ENCODE measurements at places on chromosomes 2 and 18. TPM values are rescaled to one million over a fixed set of nuclear protein-coding genes. Genes with fewer than 3 reads are reported as not detected.

The TGIF1 gene
- total RNA-seq, result 165 TPM

The CFC1 gene
- not detected for total RNA-seq

- DNase-seq, result peak; percentile 73
Measured at GRCh38 chr2:191311627-191312026, 66.4 kb downstream of the MYO1B start.

The IL36G gene
- not detected for total RNA-seq

The NOP58 gene
- 96.7 TPM for total RNA-seq

DNA sequence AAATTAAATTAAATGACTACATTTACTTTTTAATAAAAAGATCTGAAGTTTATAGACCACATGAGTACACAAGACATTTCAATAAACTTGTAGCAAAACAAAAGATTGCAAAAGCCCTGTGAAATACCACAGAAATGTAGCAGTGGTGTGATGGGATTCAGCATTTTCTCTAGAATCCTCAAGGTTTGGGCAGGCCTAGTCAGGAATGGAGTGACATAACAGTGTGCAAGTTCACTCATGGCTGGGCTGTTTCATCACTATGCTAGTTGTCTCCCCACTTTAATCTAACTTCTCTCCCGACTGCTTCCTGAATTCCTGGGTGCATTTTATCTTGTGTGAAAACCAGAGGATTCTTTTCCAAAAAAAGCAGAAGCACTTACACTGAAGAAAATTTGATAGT is 1089.9 kb upstream of the DDX18 start:
- no peak for DNase-seq

DNA sequence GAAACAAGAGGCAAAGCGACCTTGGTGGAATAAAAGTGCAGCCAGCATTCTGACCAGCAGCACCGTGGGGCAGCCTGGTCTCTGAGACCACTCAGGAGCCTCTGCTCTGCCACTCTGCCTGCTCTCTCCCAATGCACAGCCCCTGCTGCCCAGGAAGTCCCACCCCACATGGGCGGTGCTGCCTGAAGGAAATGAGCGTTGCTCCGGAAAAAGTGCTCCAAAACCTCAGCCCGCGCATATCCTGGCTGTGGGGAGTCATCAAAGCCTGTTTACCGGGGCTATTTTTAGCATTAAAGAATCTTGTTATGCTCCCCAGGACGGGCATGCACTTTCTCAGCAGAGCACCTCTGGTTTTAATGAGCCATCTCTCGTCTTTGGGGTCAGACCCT is 54.5 kb downstream of the EPAS1 start:
- DNase-seq, result no peak

The PROM2 gene
- total RNA-seq, result 5.1 TPM

The DYNAP gene
- not detected for total RNA-seq
